ENCODE measurements at places on chromosomes 6 and 20. TPM values are rescaled to one million over a fixed set of nuclear protein-coding genes. Genes with fewer than 3 reads are reported as not detected.

The CNKSR3 gene
- 9.9 TPM for total RNA-seq

The GSTA2 gene
- total RNA-seq = not detected

The TMEM200A gene
- 4.3 TPM for total RNA-seq

The VSTM2L gene
- total RNA-seq = 0.93 TPM

The GLP1R gene
- total RNA-seq = not detected

- DNase-seq = no peak
Measured at GRCh38 chr6:63683071-63683603, 47.5 kb downstream of the PHF3 start.

DNA sequence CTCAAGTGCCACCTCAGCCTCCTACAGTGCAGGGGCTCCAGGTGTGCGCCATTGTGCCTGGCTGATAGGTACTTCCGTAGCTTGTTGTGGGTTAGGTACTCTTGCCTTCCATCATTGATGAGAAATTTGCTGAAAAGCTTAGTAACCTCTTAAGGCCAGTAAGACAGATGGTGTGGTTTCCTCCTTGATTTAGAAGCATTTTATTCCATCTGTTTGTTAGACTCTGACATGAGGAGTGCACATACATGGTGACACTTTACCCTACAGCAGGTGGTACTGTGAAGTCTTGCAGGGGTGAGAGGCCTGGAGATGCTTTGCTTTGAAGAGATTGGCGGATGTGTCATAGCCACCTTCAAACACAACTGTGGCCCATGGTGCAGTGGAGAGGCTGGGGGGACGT lies 14.8 kb upstream of the MTG2 start:
- no peak for DNase-seq

DNA sequence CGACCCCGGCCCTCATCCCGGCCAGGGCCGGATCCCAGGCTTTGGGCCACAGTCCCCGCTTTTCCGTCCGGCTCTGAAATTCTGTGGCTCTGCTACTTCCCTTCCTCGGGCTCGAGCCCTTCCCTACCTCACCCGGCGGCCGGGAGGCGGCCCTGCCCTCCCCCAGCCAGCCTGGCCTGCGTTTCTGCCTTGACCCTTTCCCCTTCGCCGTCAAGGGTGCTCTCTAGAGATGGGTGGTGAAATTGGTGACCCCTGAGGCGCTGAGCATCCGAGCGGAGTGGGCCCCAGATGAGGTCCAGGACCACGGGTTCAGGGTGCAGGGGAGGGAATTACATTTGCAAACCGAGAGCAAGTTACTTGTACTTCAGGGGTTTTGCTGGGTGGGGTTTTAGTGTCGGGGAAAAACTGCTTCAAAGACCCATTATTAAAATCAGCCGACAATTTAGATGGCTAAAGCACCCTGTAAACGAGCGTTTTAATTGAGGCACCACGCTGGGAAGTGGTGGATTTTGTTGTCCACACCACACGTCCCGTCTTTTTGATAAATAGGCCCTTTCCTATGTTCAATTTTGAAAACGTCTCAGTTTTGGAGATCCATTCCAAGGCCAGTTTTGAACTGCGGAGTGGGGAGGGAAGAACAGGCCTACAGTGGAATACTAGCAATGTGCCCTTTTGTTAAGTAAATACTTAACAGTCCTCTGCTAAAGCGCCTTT lies 9.9 kb downstream of the TFAP2A start:
- DNase-seq = no peak

DNA sequence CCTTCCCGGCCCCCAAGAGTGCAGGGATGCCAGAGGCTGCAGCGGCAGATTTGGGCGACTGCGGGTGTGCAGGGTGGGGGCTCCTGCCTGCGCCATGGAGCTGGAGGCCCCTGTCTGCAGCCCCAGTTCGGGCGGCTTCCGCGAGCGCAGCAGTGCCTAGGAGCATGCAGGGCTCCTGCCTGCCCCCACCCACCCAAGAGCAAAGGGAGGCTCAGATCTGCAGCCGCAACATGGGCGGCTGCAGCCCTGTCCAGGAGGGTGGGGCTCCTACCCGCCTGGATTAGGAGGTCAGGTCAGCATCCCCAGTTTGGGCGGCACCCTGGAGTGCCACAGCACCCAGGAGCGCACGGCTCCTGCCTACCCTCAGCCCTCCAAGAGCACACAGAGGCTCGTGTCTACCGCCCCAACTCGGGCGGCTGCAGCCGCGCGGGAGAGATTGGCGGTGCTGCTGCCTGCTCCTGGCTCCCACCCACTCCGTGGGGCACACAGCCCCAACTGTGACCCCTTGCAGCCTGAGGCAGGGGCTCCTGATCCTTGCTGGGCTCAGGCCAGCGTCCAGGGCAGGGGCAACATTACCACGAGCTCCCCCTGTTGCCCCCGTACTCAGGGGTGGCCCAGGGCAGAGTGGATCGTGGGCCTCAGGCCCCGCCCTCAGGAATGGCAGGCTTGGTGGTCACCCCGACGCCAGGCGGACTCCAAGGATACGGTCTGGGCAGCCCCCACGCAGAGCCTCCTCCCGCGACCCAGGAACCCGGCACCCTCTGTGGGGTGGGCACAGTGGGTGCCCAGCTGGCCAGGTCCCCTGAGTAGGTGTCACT lies 55.5 kb upstream of the UNC93A start:
- no peak for DNase-seq

DNA sequence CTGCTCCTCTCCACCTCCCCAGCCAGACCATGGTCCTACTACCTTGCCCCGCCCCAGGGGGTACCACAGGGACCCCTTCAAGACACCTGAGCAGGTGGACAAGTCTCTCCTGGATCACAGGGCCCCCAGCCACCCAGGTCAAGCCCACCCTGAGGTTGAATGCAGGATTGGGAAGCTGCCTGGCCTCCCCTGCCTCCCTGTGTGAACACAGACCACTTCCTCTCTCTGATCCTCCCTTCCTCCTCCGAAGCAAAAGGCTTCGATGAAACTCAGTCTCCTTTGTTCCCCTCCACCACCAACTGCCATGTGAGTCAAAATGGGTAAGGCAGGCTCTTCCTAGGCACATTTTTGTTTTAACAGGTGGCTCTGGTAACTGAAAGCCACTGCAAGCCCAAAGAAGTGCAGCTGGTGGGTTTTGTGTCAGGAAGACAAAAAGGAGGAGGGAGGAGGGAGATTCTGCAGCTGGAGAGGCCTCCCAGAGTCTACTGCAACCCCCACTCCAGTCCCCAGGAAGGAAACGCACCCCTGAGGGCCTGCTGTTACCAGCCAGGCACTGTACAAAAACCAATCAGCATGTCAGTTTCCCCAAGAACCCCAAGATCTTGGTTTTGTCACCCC lies 5.4 kb downstream of the ADA start:
- DNase-seq = no peak

GRCh38 chr6:5078121-5078669 lies 6.9 kb upstream of the PPP1R3G start:
- DNase-seq = no peak

GRCh38 chr20:44131704-44132103 lies 55.3 kb downstream of the JPH2 start:
- no peak for DNase-seq

DNA sequence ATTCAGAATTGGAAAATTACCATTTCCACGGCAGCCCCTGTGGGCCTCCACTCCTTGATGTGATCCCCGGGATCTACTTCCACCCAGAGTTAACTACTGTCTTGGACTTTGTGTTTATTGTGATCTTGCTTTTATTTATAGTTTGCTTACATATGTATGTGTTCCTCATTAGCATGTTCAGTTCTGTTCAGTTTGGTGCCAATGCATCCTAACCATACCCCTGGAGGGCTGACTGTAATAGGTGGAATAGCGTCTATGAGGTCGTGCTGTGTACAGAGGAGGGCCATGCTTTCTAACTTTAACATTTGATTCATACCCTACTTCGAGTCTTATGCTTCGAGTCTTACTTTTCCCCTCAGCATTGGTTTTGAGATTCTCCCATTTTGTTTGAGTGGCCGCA lies 104.3 kb upstream of the SLC24A3 start:
- DNase-seq = no peak
